ENCODE measurements at places on chromosomes 2 and 18.

DNA sequence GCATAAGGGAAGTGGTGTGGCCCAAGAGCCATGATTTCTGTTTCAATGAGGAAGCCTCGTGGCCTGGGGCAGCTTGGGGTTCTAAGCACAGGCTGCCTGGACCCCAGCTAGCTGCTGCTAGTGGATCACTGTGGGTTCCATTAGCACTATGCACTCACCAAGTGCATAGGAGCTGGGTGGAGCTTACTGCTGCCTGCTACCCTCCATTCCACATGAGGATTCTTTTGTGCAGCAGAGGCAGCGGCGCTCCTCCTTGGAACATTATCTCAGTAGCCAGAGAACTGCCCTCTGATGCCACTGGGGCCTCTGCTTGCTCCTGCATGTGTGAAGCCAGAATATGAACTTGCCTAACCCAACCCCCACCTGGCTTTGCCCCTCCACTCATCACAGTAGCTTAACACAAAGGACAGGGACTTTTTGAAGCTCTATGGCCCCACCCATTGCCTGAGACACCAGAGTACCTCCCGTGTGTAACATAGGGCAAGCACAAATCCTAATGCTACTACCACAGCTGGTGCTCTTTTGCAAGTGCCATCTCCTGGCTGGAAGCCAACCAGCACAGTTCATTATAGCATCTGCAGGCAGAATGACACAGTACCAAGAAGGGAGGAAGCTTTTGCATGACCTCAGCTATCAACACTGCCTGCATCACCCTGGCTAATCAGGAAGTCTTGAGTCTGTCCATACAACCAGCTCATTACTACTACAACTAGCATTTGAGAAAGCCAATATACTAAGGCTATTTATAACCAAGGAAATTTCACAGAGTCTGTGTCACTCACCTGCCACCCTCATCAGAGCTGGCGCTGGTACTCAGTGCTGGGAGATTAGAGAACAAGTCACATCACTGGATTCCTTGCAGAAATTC, 297.0 kb upstream of the GULP1 start:
- DNase-seq: no peak

GRCh38 chr18:5653802-5654201, 110.0 kb upstream of the EPB41L3 start:
- no peak for DNase-seq

GRCh38 chr2:201697899-201698298, 545 bp downstream of the MPP4 start:
- no peak for DNase-seq

- DNase-seq: no peak
Measured at GRCh38 chr2:178199334-178199733, 5.0 kb downstream of the OSBPL6 start.

- no peak for DNase-seq
Measured at GRCh38 chr2:102893870-102894269, 132.0 kb downstream of the TMEM182 start.

- no peak for DNase-seq
Measured at GRCh38 chr2:178514664-178515063, 34.4 kb downstream of the PLEKHA3 start.

- DNase-seq: no peak
Measured at GRCh38 chr2:30110773-30111172, 36.0 kb upstream of the YPEL5 start.
